ENCODE measurements at places on chromosomes 16 and 17.

GRCh38 chr16:10080051-10080772 lies 102.0 kb downstream of the GRIN2A start:
- peak; percentile 33 for DNase-seq

GRCh38 chr16:67268136-67268579 lies 11.2 kb upstream of the PLEKHG4 start:
- DNase-seq = peak; percentile 80

DNA sequence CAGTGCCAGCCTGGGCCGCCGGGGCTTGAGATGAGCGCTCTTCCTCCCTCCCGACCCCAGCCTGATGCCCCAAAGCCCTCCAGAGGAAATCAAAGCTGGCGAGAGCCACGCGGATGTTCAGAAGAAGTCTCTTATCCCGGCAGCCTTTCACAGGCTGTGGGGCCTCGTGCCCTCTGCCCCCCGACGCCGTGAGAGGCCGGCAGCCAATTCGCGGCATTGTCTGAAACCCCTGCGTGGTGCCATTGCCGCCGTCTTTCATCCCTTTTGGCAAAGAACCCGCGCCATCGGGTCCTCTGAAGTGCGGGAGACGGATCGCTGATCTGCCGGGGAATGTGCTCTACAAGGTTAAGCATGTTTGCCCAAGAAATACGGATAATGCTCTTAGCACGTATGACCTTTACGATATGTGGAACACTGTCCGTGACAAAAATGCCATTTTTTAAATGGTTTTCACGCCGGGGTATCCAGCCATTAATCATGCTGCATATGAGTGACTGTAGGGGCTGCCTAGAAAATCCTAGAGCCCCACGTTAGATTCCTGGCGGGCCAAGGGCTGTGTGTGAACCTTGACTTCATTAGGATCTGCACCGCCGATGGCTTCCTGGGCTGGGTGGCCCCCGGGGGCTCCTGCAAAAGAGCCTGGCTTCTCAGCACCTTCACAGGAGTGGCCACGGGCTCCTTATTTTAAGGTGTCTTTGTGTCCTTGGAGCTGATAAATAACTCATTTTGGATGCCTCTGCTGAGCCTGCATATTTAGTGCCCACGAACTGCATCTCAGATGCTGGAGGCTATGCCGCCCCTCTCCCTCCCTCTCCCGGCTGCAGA lies 165.1 kb upstream of the TNRC6C start:
- no peak for DNase-seq

- peak; percentile 77 for DNase-seq
These were observed 7.5 kb downstream of the SLC16A3 start for GRCh38 chr17:82236142-82236971.

DNA sequence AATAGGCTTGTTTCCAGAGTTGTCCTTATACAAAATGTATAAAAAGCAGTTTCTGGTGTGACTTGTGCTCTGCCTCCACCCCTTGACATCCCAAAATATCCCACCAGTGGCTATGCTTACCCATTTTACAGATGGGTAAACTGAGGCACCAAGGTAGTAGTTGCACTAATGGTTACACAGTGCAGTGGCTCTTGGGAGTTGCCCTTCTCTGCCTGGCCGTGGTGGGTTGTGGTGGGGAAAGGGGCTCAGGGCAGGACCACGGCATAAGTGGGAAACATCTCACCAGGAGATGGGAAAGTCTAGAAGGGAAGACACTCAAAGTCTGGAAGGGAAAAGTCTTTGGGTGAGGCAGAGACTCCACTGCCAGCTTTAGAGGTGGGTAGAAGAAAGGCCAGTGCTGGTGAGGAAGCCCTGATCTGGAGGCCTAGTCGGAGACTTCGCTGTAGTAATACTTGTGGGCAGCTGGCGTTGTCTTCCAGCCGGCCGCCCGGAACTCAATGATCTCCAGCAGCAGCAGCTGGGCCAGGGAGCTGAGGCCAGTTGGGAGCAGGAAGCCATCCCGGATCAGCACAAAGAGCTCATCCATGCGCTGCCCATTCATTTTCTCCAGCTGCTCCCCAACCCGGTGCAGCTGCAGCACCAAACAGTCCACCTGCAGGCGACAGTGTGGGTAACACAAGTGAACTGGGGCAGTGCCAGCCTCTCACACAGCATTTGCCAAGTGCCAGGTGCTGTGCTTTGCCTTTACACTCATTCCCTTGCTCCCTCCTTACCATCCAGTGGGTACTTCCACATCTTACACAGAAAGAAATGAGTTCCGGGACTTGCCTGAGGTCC lies 4.5 kb downstream of the MIF4GD start:
- DNase-seq = no peak

- no peak for DNase-seq
These were observed 60.2 kb downstream of the WSB1 start for GRCh38 chr17:27354051-27354490.

- DNase-seq = no peak
These were observed 1.6 kb downstream of the AMFR start for GRCh38 chr16:56423584-56424403.

GRCh38 chr17:61423967-61424649 lies 24.5 kb downstream of the TBX2 start:
- DNase-seq = no peak

DNA sequence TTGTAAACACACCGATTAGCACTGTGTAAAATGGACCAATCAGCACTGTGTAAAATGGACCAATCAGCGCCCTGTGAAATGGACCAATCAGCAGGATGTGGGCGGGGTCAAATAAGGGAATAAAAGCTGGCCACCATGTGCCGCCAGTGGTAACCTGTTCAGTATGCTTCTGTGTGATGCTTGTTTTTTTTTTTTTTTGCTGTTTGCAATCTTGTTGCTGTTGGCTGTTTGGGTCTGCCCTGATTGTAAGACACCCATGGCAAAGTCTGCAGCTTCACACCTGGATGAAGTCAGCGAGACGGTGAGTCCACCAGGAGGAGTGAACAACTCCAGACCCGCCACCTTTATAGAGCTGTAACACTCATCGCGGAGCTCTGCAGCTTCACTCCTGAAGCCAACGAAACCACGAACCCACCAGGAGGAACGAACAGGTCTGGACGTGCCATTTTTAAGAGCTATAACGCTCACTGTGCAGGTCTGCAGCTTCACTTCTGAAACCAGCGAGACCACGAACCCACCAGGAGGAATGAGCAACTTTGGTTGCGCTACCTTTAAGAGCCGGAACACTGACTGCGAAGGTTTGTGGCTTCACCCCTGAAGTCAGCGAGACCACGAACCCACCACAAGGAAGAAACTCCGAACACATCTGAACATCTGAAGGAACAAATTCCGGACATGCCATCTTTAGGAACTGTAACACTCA lies 85.0 kb upstream of the MED9 start:
- no peak for DNase-seq

GRCh38 chr17:81400996-81401722 lies 5.9 kb downstream of the BAHCC1 start:
- DNase-seq = no peak

DNA sequence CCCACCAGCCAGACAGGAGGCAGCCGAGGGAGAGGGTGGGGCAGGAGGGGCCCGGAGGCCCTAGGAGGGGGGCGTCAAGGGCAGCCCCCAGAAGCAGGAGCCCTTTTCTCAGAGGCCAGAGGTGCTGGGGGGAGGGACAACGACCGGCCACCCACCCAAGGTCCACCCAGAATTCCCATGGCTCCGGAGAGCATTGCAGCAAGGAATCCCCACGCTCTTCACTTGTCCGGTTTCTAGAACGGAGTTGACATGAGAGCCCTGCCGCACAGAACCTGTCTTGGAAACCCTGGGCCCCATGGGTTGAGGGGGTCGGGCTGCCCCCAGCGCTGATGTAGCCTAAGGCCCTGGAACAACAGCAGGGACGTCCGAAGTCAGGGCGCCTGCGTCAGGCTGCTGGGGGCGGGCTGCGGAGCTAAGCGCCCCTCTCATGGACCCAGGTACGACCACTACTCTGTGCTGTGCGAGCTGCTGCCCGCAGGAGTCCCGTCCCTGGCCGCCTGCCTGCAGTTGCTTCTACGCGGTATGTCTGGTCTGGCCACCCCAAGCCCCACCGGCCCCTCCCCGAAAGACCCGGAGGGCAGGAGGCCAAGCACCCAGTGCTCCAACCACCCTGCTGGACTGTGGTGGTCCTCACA lies 11.2 kb downstream of the CYBC1 start:
- DNase-seq = no peak

DNA sequence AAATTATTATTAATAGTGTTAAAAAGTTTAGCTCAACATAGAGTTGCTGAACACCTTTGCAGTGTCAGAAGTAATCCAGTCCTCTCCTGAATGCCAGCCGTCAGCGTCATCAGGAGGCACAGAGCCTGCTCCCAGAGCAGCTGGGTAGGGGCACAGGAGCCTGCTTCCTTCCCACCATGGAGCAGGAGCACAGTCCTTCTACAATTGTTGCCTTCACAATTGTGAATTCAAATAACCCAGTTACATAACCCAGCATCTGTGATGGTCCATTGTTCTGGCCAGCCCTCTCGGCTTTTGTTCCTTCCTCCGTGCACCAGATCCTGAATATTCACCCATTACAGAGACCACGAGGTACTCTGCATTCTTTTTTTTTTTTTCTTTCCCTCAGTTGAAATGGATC lies 393.9 kb upstream of the MAF start:
- DNase-seq = no peak

DNA sequence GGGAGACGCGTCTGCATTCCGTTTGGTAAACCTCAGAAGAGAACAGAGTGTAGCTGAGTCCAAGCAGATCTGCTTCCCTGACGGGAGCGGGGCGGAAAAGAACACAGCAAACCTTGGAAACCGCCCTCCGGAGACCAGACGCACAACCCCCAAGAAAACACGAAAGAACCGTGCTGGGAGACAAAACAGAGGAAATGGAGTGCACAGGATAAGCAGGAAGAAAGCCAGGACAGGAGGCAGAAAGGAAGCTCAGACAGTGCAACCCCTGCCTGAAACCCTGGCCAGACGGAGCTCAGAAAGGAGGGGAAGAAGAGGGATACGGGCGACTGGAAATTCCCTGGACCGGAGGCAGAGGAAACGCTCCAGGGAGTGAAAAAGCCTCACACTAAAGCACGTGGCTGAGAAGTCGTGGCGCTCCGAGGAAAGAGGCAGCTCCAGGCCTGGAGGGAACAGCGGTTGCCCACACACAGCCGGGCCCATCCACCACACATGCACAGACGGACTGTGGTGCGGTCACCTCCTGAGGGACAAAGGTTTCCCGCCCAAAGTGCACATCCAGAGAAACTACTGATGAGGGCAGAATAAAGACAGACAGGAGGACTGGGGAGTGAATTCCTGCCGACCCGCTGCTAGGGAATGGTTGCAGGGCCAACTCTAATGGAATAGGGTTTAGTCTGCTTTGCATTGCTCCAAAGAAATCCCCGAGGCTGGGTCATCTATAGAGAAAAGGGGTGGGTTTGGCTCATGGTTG lies 10.2 kb downstream of the DPEP1 start:
- DNase-seq = no peak

DNA sequence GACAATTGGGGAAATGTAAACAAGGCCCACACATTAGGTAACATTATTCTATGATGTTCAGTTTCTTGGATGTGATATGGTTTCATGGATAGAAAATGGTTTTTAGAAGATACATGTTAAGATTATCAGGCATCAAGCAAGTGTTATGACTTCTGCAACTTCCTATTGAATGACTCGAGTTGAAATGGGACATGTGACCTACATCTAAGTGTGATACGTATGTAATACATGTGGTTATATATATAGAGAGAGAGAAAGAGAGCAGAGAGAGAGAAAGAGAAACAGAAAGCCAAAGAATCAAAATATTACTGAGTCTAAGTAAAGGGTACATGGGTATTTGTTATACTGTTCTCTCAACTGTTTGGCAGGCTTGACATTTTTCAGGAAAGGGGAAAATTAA lies 1.7 kb downstream of the TMEM170A start:
- no peak for DNase-seq

DNA sequence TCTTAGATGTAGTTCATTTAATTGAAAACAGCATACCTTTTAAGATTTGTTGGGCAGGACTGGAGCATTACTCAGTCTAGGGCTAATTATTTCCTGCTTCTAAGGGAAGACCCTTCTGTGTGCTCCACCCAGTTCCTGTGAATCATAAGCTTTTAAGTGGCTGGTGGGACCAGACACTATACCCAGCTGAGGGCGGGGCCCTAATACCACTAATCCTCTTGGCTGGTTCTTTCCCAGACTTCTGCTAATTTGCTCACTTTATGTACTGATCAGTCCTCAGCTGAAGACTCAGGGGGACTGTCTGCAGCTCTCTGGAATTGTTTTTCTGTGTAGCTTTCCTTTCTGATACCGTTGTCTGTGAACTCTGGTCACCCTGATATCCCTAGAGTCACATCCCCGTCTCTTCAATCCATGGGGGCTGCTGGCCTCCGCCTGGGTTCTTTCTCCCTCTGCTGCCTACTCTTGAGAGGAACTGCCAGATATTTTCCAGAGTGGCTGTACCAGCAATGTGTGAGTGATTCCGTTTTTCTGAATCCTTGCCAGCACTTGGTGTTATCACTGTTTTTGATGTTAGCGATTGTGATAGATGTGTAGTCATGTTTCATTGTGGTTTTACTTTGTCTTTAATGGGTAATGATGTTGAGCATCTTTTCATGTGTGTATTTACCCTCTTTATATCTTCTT lies 35.1 kb downstream of the MFSD11 start:
- DNase-seq = peak; percentile 41

- DNase-seq = no peak
These were observed 87.3 kb upstream of the NACA2 start for GRCh38 chr17:61678339-61678738.

DNA sequence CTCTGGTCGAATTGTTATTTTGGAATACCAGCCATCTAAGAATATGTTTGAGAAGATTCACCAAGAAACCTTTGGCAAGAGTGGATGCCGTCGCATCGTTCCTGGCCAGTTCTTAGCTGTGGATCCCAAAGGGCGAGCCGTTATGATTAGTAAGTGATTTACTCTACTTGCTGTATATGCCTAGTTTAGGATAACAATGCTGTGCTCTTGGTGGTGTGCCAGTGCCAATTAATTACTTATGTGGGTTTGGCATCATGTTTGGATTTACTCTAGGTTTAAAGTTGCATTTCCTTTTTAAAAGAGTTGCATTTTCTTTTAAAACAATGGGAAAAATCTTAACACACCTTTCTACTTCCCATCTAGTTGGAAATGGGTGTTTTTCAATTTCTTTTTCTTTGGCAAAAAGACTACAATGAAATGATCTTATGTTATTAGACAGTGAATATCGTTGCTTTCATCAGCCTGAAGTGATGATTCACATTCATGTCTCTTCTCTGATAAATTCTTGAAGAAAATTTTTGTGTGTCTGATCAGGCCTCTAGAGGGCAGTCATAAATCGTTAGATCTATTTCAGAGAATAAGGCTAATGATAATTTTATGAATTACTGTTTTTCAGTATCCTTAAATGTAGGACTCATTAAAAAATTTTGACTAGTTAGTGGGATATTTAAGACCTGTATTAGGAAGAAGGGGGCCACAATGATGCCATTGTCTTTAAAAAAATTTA lies 5.6 kb downstream of the SF3B3 start:
- peak; percentile 52 for DNase-seq

- no peak for DNase-seq
These were observed 114.0 kb downstream of the CMIP start for GRCh38 chr16:81558444-81559175.

Measured in AG08396 (cell line).